ENCODE measurements at places on chromosomes 1 and 21. TPM values are rescaled to one million over a fixed set of nuclear protein-coding genes. Genes with fewer than 3 reads are reported as not detected.

The DIO1 gene
- 155 TPM for total RNA-seq

The PLPPR4 gene
- total RNA-seq, result 0.61 TPM

The DVL1 gene
- 20.4 TPM for total RNA-seq

The PTPRC gene
- 25.2 TPM for total RNA-seq

DNA sequence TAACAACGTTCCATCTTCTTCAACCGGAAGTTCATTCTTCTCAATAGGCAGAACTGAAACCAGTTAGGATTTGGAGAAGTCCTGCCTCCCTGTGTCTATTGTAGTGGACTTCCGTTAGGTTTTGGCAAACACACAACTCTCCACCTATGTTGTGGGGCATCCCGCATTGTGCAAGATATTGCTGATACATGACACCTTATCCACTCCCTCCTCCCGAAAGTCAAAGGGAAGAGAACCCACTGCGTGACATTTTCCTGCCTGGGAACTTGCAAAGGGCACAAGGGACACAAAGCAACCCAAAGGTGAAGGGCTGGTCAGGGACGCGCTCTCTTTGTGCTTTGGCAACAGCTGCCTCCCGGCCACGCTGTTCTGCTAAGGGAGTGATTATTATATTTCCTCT is 164.8 kb downstream of the TPR start:
- no peak overlapping the region for H3K27ac ChIP-seq
- no peaks in the 10 kb centered on the region for H3K4me1 ChIP-seq
- H3K27me3 ChIP-seq, result no peaks in the 10 kb centered on the region
- H3K4me3 ChIP-seq, result no peak overlapping the region

- no peaks in the 10 kb centered on the region for H3K36me3 ChIP-seq
- H3K27me3 ChIP-seq, result no peaks in the 10 kb centered on the region
- no peak overlapping the region for H3K4me3 ChIP-seq
- no peaks in the 10 kb centered on the region for H3K4me1 ChIP-seq
- peak; percentile 49 for DNase-seq
- H3K27ac ChIP-seq, result peak overlapping the region; percentile 88
Observed at GRCh38 chr1:212228591-212229119, 56.6 kb upstream of the PPP2R5A start.

DNA sequence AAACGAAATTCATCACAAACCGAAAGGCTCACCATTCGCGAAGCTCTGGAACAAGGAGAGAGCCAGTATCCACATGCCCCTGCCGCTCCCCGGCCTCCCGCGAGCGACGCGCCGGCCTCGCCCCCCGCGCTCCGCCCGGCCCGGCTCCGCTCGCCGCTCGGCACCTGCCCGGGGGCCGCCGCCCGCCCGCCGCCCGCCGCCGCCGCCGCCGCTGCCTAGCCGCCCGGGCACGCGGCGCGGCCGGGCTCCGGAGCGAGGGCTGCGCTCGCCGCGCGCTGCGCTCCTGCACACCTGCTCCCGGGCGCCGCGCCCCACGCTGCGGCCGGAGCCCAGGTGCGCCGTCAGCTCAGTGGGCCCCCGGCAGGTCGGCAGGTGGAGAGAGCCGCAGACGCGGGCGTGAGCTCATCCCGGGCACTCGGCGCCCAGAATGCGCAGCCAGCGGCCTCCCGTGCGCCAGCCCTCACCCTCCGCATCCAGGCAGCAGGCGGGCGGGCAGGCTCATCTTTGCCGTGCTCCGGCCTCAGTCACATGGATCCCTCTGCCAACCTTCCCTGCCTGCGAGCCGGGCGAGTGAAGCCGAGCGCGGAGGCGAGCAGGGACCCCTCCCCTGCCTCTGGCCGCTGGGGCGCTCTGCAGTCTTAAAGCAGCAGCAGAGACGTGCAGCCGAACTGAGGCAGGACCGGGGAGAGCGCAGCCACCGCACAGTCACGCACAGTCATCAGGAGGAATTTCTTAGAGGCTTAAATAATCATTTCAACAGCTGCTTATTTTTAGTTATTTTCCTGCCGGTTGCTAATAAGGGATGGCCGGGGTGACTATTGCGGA is at the start of gene DSCAM:
Gene DSCAM, minus strand, starts transcription at position 572 of the 825 bp plus-strand sequence. Its CDS starts 497 bp downstream, at position 75.
- no peak within 1 kb of the TSS for H3K4me3 ChIP-seq
- no peaks in the 10 kb centered on the region for H3K36me3 ChIP-seq
- H3K27ac ChIP-seq, result no peak within 1 kb of the TSS
- peaks cover 3% of the 10 kb centered on the region for H3K27me3 ChIP-seq
- no peaks in the 10 kb centered on the region for H3K4me1 ChIP-seq

DNA sequence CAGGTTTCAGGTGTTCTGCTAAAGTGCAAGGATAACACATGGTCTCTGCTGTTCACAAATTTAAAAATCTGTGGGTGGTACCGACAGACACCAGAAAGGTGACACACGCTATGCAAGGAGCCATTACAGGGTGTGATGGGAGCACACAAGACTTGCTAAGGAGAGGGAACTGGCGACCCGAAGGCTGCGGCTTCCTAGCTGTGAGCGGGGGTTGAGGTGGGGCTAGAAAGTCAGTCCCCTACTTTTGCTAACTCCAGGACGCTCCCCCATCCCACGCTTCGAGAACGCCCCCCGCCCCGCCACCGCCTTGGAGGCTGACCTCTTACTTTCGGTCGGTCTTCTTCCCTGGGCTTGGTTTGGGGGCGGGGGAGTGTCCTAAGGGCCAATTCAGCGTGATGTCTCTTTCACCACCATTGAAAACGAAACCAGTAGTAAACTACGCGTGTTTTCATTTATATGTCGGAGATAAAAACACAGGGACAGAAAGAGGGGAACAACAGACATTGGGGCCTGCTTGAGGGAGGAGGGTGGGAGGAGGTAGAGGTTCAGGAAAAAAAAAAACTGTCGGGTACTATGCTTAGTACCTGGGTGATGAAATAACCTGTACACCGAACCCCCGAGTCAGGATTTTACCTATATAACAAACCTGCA is 1.1 kb downstream of the CKS1B start:
- peak overlapping the region; percentile 89 for H3K27ac ChIP-seq
- peak; percentile 65 for DNase-seq
- no peaks in the 10 kb centered on the region for H3K27me3 ChIP-seq
- H3K4me3 ChIP-seq, result peak overlapping the region; percentile 70

GRCh38 chr1:56034222-56034621 is 545.1 kb downstream of the PLPP3 start:
- H3K27ac ChIP-seq, result no peak overlapping the region
- no peak for DNase-seq

- DNase-seq, result no peak
- no peaks in the 10 kb centered on the region for H3K27me3 ChIP-seq
- no peaks in the 10 kb centered on the region for H3K4me1 ChIP-seq
- H3K4me3 ChIP-seq, result no peak overlapping the region
- no peak overlapping the region for H3K27ac ChIP-seq
Observed at GRCh38 chr1:68485431-68486022, 11.4 kb downstream of the DEPDC1 start.

- H3K4me1 ChIP-seq, result no peaks in the 10 kb centered on the region
- no peak overlapping the region for H3K4me3 ChIP-seq
- peaks cover 4% of the 10 kb centered on the region for H3K27me3 ChIP-seq
- no peaks in the 10 kb centered on the region for H3K36me3 ChIP-seq
- no peak overlapping the region for H3K27ac ChIP-seq
Observed at GRCh38 chr1:241275981-241276380, 81.0 kb downstream of the RGS7 start.

DNA sequence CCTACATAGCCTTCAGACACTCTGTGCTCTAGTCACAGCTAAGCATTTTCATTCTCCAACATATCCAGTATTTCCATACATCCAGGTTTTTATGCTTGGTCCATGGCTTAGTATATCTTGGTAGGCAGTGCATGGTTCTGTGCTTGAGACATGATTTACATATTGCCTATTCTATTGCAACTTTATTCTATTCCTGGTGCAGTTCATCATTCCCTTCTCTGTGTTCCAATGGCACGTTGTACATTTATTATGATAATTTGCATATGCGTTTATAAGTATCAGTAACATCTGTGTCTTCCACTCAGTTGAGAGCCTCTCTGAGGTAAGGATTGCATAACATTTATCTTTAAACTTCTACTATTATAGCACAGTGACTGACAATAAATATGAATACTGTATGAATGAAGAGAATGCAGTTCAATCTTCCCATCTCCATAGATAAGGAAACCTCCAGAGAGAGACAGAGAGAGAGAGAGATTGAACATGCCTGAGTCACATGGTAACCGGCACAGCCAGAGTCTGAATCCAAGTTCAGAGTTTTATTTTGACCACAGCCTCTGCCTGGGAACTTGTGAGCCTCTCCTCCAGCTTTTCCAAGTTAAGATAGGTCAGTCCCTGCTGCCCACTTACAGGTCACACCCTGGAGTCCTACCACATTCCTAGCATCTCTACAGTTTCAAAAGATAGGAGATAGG is 41.5 kb downstream of the PLPPR5 start:
- no peaks in the 10 kb centered on the region for H3K36me3 ChIP-seq
- no peaks in the 10 kb centered on the region for H3K27me3 ChIP-seq
- DNase-seq, result no peak
- H3K4me3 ChIP-seq, result no peak overlapping the region

DNA sequence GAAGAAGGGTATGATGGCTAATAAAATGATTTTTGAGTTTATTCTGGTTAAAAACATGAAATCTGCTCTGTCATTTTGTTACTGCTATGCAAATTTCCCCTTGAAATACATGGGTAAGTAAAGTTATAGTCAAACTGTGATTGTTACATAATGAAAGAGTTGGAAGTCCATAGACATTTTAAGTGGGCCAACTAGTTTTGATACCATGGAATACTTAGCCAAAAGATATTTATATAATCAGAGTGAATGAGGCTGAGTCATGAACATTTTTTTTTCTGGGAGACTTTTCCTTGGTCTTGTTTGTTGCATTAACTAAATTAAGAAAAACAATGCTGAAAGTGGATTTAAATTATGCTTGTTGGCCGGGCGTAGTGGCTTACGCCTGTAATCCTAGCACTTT is 58.2 kb upstream of the MPC2 start:
- H3K36me3 ChIP-seq, result peaks cover 21% of the 10 kb centered on the region
- no peak overlapping the region for H3K4me3 ChIP-seq
- DNase-seq, result no peak
- H3K27ac ChIP-seq, result peak overlapping the region; percentile 41
- H3K4me1 ChIP-seq, result peaks cover 6% of the 10 kb centered on the region
- no peaks in the 10 kb centered on the region for H3K27me3 ChIP-seq

DNA sequence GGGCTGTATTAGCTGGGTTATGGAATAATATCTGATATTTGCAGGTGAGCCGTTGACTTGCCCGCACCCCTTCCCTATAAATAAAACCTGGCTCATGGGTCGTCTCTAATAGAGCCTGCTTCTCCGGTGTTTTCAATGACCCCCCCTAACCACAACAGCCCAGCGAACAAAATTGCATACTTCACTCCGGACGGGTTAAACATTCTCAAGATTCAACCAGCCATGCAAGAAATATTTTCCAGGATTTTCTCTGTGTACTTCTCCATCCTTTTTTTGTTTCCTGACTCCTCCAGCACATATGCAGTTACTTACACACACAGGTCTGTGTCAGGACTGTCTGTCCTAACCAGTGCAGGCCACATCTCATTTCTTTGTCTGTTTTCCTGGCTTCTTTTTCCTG is 267.7 kb downstream of the ZNF648 start:
- no peak overlapping the region for H3K27ac ChIP-seq
- no peak for DNase-seq
- H3K27me3 ChIP-seq, result peaks cover 2% of the 10 kb centered on the region

DNA sequence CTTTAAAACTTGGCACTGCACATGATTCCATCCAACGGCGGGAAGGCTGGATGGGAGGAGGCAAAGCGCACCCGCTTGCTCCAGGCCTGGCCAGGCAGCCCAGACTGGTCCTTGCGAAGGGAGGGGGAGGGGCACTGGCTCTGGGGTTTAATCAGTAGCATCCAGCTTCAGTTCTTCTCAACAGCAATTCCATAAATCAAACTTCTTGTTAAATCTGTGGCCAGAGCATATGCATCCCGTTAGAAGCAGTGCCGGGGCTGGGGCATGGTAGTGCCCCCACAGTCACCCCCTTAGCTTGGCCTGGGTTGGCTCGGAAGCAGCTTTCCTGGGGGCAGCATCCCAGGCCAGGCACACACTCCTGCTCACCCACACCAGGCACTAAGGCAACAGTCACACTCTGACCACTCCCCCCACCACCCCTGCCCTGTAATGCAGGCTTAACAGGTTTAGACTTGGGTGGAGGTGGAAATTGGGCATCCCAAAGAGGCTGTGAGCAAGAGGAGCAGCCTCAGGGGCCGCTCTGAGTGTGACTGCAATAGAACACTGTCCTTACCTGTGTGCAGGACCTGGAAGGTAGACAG is 94.1 kb upstream of the CASZ1 start:
- no peak for DNase-seq
- H3K27ac ChIP-seq, result no peak overlapping the region
- no peaks in the 10 kb centered on the region for H3K36me3 ChIP-seq
- H3K4me3 ChIP-seq, result no peak overlapping the region
- H3K27me3 ChIP-seq, result peaks cover 3% of the 10 kb centered on the region

DNA sequence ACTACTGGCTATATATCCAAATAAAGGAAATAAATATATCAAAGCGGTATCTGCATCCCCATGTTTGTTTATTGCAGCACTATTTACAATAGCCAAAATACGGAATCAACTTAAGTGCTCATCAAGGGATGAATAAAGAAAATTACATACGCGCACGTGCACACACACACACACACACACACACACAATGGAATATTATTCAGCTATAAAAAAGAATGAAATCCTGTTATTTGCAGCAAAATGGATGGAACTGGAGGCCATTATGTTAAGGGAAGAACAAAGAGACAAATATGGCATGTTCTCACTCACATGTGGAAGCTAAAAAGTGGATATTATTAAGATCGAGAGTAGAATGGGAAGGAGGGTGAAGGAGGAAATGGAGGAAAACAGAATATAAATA is 20.2 kb downstream of the COPA start:
- DNase-seq, result no peak
- peaks cover 18% of the 10 kb centered on the region for H3K36me3 ChIP-seq
- no peaks in the 10 kb centered on the region for H3K27me3 ChIP-seq
- H3K4me3 ChIP-seq, result no peak overlapping the region
- no peak overlapping the region for H3K27ac ChIP-seq

GRCh38 chr1:16139473-16139962 is 16.4 kb downstream of the EPHA2 start:
- H3K4me3 ChIP-seq, result no peak overlapping the region
- peak overlapping the region; percentile 9 for H3K27ac ChIP-seq
- H3K27me3 ChIP-seq, result no peaks in the 10 kb centered on the region
- peaks cover 23% of the 10 kb centered on the region for H3K4me1 ChIP-seq

- H3K27me3 ChIP-seq, result no peaks in the 10 kb centered on the region
- H3K4me3 ChIP-seq, result no peak overlapping the region
- no peak overlapping the region for H3K27ac ChIP-seq
- H3K36me3 ChIP-seq, result no peaks in the 10 kb centered on the region
Observed at GRCh38 chr1:190615818-190616217, 138.2 kb upstream of the BRINP3 start.

- H3K4me3 ChIP-seq, result no peak overlapping the region
- no peak for DNase-seq
- no peaks in the 10 kb centered on the region for H3K4me1 ChIP-seq
- no peaks in the 10 kb centered on the region for H3K36me3 ChIP-seq
Observed at GRCh38 chr1:34455121-34455520, 278.4 kb downstream of the C1orf94 start.
